ENCODE measurements at places on chromosomes 1 and 21. TPM values are rescaled to one million over a fixed set of nuclear protein-coding genes. Genes with fewer than 3 reads are reported as not detected.

DNA sequence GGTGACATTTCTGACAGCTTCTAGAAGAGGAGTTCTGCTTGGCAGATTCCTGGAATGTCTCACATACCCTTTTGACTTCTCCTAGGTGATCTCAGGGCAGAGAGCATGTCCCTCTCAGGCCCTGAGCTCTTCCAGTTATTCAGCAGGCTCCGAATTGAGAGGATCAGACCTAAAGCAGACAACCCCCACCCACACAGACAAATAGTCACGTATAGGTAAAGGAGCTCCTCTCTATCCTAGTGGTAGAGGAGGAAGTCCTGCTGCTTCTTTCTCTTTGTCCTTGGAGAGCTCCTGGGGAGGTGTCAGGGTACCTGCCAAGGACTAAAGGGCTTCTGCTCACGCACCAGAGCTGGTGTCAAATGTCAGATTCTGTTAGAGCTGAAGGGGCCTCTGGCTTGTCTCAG is 128.1 kb downstream of the IER5 start:
- DNase-seq = no peak
- no peak overlapping the region for H3K27ac ChIP-seq
- H3K36me3 ChIP-seq = no peaks in the 10 kb centered on the region
- no peaks in the 10 kb centered on the region for H3K4me1 ChIP-seq

GRCh38 chr1:27436204-27437159 is 44.1 kb downstream of the GPR3 start:
- no peaks in the 10 kb centered on the region for H3K27me3 ChIP-seq
- H3K27ac ChIP-seq = peak overlapping the region; percentile 55
- peak; percentile 80 for DNase-seq
- no peaks in the 10 kb centered on the region for H3K36me3 ChIP-seq

- H3K4me1 ChIP-seq = no peaks in the 10 kb centered on the region
- no peak overlapping the region for H3K4me3 ChIP-seq
- no peaks in the 10 kb centered on the region for H3K36me3 ChIP-seq
- no peaks in the 10 kb centered on the region for H3K27me3 ChIP-seq
Observed at GRCh38 chr1:77126307-77126706, 92.9 kb downstream of the PIGK start.

- peaks cover 4% of the 10 kb centered on the region for H3K4me1 ChIP-seq
- H3K36me3 ChIP-seq = peaks cover 8% of the 10 kb centered on the region
- DNase-seq = no peak
- H3K4me3 ChIP-seq = peak overlapping the region; percentile 95
- H3K27me3 ChIP-seq = no peaks in the 10 kb centered on the region
Observed at GRCh38 chr1:180503280-180503862, 994 bp upstream of the ACBD6 start.

DNA sequence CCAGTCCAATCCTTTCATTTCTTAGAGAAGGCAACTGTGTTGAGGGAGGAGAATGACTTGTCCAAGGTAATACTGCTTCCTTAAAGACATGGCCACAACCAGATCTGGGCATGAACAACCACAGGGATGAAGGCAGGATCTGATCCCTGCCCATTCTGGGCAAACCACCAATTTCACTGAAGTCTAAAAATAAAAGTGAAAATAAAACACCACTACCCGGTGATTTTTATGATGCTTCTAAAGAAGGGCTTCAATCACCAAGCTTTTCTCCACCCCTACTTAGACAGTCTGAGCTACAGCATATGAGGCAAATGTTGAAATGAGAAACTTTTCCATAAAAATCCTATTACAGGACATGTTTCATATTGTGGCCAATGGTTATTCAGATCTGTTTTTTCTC is 133.0 kb downstream of the PTPN14 start:
- no peaks in the 10 kb centered on the region for H3K36me3 ChIP-seq
- H3K27me3 ChIP-seq = no peaks in the 10 kb centered on the region
- DNase-seq = no peak
- H3K4me1 ChIP-seq = no peaks in the 10 kb centered on the region

DNA sequence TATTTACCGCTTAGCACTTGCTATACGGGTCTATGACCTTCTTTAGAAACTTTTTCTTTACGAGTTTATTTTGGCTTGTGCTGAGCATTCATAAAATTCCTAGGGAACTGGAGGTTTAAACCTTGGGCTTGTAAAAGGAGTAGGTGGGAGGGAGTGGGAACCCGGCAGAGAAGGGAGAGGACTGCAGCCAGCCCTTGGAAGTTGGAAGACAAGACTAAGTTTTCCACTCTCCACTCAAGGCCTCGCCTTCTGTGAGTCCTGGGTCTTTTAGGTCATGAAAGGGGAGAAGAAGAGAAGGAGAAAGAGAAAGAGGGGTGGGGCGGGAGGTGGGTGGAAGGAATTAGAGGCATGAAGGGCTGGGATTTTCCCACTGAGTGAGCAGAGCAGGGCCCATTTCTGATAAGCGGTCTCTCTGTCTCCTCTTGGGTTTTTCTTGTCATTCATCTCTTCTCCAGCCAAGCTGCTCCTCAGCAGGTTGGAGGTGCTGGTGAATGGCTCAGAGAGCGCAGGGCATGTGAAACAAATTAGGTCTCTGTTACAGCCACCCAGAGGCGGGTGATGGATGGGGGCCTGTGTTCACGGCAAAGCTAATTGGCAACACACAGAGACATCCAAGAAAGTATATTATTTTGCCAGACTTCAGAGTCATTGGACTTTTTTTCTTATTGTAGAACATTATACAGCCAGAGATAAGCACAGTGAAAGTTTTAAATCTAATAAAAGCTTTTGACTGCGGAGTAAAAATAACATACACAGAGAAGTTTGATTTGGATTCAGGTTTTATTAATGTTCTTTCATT is 247.3 kb downstream of the FOXD2 start:
- peaks cover 2% of the 10 kb centered on the region for H3K36me3 ChIP-seq
- no peaks in the 10 kb centered on the region for H3K4me1 ChIP-seq
- H3K4me3 ChIP-seq = no peak overlapping the region
- no peak overlapping the region for H3K27ac ChIP-seq
- no peaks in the 10 kb centered on the region for H3K27me3 ChIP-seq

DNA sequence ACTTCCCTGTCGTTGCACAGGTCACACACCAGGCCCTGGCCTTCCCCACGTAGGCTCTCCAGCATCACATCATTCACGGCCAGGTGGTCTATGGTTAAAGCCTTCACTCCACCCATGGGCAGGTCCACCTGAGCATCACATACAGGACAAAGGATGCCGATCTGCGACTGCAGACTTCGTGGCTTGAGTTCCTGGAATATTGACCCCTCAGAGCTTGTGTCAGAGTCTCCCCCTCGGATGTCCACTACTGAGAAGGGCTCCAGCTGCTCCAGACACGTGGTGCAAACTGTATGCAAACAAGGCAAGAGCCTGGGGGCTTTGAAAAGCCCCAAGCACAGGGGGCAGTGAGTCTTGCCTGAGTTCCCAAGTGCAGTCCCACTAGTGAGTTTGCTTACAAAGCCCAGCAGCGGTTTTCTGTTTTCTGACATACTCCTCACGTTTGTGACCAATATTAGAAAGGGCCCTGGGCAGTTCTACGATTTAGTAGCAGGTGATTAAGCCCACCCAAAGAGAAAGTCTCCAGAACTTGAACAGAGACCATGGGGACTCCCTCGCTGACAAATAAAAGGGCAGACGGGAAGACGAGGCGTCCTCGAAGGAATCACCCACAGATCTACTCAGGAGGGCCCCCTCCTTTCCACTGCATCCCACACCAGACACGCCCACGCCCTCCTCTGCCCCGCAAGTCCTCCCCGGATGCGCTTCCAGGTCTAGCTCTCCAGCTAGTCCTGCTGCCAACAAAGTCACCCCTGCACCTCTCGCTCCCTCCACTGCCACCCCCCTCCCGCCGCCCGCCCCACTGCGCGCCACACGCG is 568 bp downstream of the TRIM45 start:
- peaks cover 4% of the 10 kb centered on the region for H3K4me1 ChIP-seq
- peak overlapping the region; percentile 73 for H3K4me3 ChIP-seq
- H3K27ac ChIP-seq = no peak overlapping the region
- peak; percentile 5 for DNase-seq
- no peaks in the 10 kb centered on the region for H3K36me3 ChIP-seq
- H3K27me3 ChIP-seq = peaks cover 2% of the 10 kb centered on the region

Gene RGS8
- polyA plus RNA-seq = not detected

Gene ITLN2
- polyA plus RNA-seq = 90.2 TPM

Gene CR1
- 1.4 TPM for polyA plus RNA-seq

Gene MX2
- polyA plus RNA-seq = 9.1 TPM

Gene KCNQ4
- polyA plus RNA-seq = 0.45 TPM

Gene CFHR1
- not detected for polyA plus RNA-seq

Gene DOP1B
- 13.7 TPM for polyA plus RNA-seq

Measured in small intestine (tissue), 16 donors.